ENCODE measurements at places on chromosomes 13 and 19.

DNA sequence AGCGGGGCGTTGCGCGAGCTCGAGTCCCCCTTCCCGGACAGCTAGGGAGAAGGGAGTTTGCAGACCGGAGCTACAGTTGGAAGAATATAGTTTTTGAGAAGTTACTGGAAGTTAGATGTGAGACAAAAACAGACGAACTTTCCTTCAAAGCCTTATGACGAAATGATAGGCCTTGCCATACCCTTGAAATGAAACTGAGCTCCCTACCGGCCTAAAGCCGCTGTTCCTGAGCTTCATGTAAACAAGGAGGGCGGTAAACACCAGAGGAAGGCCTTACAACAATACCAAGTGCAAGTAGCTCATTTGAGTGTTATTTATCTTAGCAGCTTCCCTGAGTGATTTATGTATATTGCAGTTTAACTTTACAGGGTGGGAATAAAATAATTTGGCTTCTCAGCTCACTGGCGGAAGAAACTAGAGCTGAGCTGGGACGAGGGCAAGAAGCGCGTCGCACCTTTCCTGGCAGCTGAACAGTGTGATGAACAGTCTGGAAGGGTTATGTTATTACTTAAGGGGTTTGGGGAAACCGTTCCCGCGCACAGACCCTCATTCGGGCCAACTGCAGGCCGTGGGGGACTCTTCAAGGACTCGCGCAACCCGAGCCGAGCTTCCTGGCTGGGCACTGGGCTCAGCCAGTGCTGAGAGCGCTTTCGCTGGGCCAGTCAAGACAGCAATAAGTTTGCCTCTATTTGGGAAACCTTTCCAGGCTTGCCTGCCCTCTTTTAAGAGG is 111.2 kb downstream of the KCNRG start:
- DNase-seq: peak; percentile 18

GRCh38 chr19:17762505-17763229 is 11.4 kb downstream of the FCHO1 start:
- DNase-seq: no peak

DNA sequence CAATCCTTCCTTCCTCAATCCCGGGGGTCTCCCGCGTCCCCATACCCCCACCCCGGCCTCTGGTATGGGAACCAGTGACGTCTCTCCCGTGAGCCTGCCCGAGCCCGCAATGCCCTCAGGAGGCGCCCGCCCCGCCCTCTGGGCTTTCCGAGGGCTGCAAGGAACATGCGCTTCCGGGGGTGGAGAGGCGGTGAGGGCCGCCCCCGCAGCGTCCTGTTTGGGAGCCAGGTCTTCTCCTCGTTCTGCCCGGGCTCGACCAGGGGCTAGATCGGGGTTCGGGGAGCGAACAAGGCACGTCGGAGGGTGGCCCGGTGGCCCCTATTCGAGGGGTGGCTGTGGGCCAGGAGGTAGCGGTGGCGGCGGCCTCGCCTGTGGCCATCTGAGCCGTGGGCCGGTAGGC is 6.6 kb upstream of the TEX101 start:
- no peak for DNase-seq

DNA sequence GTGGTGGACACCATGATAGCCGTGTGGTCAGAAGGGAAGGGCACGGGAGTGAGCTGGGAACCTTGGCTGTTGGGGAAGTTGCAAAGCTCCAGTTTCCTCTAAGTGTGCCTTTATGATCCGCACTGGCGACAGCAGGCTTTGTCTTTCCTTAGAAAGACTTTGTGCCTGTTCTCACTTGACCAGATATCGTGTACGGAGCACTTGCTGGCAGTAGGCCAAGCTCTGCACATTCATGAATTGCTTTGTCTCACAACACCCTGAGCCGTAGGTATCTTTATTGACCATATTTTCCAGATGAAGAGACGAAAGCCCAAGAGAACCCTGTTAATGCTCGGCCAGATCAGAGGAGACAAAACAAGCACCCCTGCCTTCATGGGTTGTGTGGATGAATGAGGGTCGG is 15.1 kb downstream of the CUL4A start:
- no peak for DNase-seq

DNA sequence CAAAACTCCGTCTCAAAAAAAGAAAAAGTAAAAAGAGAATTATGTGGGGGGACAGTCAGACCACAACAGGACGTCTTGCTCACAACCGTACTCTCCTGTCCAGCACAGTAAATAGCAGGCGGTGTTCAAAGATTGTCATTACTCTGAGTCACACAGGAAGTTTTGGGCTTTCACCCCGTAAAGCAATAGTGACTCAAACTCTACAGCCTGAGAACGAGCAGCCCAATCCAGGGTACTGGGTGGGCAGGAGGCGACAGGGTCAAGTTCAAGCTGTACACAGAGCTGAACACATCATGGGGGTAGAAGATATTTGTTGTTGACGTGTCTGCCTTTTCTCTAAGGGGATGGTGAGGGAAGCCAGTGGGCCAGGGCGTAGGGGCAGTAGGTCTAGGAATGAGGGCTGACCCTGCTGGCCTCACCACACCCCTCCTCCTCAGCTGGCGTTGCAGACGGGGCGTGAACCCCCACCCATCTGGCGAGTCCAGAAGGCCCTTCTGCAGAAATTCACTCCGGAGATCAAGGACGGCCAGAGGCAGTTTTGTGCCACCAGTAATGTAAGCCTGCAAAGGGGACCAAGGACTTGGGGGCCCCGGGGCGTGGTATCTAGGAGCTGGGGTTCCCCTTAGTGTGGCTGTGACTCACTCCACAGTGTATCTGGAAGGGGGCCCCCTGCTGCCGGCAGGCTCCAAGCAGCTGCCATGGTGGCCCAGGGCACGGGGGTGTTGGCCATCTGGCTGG is 23.3 kb downstream of the PRR12 start:
- DNase-seq: no peak

- no peak for DNase-seq
Observed at GRCh38 chr13:73857106-73857505, 277.1 kb downstream of the KLF12 start.

DNA sequence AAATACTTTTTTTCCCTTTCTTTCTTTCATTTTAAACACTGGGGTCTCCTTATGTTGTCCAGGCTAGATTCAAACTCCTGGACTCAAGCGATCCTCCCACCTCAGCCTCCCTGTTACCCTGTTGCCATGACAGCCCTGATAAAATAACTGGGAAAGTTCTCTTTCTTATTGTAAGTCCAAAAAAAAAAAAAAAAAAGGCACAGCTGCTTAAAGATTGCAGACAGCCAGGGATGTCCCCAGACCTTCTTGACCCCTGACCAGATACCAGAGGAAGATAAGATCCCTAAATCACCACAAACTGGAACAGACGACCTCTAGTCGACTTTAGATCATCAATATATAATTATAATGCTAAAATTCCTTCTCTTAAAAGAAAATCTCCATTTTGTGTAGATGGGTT is 1.1 kb upstream of the MVB12A start:
- DNase-seq: no peak

DNA sequence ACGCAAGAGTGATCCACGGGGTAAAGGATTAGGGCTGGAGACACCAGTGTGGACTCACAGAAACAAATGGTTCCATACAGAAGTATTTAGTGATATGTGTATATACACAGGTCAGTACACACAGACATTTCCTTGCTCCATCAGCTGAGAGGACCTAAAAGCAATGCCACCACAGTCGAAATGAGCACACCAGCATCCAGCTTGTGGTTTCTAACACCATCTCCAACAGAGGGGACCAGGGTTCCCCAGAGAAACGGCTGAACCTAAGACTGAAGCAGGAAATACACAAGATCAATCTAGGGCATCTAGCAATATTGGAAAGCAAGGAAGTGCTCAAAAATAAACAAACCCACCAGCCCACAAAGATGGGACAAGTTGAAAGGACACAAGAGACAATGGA is 7.6 kb downstream of the GGACT start:
- DNase-seq: no peak

DNA sequence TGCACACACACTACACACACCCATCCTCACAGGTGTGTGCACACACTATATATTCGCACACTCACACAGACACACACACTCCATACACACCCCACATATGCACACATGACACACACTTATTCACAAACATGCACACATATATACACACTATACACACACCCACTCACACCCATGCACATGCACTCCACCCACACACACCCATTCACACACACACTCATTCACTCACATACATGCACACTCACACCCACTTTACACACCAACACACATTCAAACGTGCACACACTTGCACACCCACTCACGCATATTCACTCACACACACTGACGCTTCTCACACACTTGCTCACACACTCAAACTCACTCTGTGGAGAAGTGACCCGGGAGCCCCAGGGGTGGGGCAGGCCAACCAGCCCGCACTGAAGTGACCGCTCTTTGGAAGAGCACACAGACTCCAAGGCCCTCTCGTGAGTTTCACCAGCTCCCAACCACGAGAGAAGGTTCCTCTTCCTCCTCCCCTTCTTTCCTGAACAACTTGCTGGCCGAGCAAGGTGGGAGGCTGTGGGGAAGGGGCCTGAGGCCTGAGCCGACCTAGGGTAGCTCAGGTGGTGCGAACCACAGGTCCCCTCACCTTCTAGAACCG is 86.1 kb upstream of the TM9SF2 start:
- no peak for DNase-seq

- DNase-seq: peak; percentile 23
Observed at GRCh38 chr19:50639121-50640112, at the start of gene SYT3. SYT3 (minus strand) TSS chr19:50639881; CDS start chr19:50637411, 2,470 bp downstream.

- DNase-seq: no peak
Observed at GRCh38 chr19:36152019-36152351, 262 bp downstream of the COX7A1 start.

DNA sequence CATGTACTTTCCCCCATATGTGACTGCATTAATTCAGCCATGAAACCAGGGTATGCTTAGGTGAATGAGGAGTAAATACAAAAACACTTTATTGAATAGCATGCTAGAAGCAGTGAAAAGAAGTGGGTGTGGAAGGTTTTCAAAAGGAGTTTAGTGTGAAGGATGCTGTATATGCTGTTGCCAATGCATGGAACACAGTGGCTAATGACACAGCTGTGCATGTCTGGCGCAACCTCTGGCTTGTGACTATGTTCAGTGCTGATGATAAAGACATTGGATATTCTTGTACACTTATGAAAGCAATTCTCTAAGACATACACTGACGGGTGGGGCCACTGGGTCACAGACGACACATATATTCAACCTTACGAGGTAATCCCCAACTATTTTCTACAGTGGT is 55.2 kb downstream of the SOX21 start:
- no peak for DNase-seq

DNA sequence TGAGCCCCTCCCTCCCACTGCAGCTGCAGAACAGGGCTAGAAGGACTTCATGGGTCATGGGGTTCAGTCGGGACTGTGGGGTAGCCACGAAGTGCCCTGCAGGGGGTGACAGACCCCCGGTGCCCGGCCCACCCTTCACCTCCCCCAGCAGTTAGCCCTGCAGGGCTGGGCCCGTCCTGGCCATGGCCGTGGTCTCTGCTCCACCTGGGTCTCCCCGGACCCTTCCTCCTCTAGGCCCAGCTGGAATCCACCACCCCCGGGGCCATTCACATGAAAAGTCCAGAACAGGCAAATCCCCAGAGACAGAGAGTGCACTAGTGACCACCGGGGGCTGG is 17.3 kb downstream of the MKNK2 start:
- no peak for DNase-seq

DNA sequence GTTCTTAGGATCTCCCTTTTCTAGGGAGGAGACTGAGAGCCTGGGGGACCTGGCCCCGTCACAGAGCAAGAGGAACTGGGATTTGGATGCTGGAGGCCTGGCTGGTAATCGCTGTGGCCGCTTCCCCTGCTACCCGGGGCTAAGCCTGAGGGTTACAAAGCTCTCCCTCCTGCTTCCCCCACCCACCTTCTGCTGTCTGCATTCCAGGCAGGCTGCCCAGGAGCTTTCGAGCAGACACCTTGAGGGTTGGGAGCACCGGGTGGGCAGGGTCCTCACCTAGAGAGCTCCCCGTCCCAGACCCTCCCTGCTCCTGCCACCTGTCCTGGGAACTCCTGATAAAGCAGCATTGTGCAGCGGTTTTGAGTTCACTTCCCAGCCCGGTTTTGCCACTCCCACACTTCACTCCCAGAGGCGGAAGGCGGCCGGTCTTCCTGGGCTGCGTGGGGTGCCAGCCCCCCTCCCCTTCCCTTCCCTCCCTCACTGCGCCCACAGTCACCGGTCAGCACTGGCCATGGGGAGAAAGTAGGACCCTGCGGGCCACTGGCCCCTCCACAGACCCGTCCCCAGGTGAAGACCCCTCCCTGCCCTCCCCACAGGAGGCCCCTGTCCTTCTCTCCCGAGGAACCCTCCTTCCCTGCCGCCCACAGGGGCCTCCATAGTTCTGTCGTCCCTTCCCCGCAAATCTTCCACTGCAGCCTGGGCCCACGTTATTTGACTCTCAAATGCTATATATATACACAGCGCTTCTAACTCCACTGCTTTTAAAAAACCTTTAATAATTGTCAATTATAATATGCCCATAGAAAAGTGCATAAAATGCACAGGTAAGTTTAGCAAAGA is 8.1 kb downstream of the PAK4 start:
- DNase-seq: no peak

DNA sequence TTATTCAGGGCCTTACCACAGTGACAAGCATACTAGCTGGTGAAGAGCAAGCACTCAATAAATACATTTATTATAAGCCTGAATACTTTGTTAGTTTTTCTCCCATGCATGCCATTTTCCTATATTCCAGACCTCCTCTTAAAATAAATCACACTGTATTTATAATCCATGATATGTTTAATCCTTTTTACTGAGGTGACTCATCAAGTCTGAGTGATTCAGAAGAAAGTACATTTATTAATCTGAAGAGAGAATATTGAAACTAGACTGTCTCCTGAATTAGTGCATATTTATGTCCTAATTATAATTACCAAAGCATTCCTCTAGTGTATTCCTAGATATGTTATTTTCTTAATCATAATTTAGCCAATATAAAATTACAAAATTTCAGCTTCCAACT is 323.3 kb downstream of the NALCN start:
- no peak for DNase-seq

- DNase-seq: no peak
Observed at GRCh38 chr13:109385242-109385560, 401.2 kb downstream of the IRS2 start.

DNA sequence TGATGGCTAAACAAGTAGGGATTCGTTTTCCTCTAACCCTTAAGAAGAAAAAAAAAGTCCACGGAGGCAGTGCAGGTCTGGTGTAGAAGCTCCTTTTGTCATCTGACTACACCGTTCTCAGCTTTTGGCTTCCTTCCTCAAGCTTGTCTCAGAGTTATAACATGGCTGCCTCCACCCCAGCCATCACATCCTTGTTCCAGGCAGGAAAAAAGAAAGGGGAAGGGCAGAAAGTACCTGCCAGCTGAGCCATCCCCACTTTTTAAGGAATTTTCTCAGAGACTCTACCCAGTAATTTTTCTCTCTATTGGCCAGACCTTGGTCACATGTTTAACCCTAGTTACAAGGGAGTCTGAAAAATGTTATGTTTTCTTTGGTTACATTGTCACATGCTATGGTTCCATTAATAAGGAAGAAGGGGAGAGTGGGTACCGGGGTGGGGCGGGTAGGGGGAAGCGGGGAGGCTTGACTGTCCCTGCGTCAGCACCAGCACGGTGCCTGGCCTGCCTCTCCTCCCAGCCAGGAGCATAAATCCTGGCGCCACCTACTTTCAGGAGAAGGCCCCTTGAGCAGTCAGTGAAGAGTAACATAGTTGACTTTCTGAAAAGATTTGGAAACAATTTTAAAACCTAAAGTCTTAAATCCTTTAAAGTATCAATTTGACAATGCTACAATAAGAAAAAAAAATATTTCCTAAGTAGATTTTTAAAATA is 11.1 kb downstream of the FAM124A start:
- DNase-seq: no peak
